ENCODE measurements at places on chromosomes 5 and 9.
A peak's percentile ranks its signal among the peaks of the same experiment; 100 is the strongest.

- DNase-seq, result no peak
Observed at GRCh38 chr5:145362266-145362665, 472.9 kb downstream of the PRELID2 start.

DNA sequence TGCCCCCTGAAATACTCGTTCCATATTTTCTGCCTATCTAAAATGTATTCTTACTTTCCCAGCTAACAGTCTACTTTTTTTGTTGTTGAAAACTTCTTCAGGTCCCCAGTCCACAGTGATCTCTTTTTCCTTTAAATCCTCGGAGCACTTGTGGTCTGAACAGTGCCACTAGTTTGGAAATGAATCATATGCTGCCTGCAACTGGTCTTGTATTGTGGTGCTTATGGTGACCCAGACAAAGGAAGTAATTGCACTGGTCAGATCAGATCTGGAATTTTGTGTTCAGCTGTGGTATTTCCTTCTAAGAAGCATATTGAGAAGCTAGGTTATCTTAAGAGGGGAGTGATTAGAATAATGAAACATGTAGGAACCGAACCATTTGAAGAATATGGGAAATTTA lies 2.9 kb downstream of the UNC13B start:
- DNase-seq, result no peak

DNA sequence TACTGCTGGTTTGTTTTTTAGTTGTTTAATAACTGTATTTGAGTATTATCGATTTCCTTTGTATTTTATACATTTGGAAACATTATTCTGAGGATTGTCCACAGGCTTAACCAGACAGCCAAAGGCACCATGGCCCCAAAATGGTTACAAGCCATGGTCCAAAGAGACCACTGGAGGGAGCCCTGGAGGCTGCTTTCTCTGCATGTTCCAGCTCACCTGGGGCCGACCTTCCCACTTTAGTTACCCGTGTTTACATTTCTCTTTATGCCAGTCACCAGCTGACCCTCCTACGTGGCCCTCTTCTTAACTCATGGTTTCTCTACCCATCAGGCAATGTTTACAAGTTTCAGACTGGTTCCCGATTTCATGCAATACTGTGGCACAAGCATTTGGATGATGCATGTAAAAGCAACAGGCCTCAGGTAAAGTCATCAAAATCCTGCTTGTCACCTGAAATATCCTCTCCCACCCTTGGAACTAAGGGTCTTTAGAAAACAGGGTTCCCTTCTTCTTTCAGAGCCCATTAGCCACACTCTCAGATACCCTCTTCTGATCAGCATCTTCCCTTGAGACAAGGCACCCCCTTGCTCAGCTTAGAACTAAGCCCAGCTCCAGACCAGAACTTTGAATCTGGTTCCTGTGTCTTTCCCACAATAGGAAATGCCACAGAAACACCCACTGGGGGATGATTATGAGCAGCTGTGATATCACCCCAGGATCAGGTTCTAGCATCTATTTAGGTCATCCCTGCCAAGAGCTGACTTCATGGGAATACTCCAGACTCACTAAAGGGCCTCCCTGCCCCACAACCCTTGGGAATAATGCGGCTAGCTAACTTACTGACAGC lies 49.9 kb upstream of the GARNL3 start:
- peak; percentile 39 for DNase-seq

- no peak for DNase-seq
Observed at GRCh38 chr5:80503641-80504040, 15.7 kb downstream of the FAM151B start.

- DNase-seq, result no peak
Observed at GRCh38 chr9:107106416-107106815, 176.7 kb upstream of the RAD23B start.

DNA sequence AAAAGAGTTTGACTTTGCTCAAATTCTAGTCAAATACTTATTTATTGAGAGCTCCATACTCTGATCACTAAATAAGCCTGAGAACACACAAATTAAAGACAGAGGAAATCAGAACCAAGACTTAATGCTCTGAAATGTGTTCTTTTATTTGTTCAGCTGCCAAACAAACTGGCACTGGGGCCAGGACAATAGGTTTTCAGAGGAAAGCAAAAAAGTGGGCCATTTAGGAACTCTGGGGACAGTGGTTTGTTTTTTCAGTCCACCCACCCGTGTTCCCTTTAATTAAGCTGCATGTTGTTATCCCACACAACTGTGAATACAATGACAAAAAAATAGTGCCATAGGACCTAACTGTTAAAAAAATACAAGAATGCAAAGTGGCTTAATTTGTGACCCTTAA lies 95.4 kb upstream of the RETREG1 start:
- no peak for DNase-seq

DNA sequence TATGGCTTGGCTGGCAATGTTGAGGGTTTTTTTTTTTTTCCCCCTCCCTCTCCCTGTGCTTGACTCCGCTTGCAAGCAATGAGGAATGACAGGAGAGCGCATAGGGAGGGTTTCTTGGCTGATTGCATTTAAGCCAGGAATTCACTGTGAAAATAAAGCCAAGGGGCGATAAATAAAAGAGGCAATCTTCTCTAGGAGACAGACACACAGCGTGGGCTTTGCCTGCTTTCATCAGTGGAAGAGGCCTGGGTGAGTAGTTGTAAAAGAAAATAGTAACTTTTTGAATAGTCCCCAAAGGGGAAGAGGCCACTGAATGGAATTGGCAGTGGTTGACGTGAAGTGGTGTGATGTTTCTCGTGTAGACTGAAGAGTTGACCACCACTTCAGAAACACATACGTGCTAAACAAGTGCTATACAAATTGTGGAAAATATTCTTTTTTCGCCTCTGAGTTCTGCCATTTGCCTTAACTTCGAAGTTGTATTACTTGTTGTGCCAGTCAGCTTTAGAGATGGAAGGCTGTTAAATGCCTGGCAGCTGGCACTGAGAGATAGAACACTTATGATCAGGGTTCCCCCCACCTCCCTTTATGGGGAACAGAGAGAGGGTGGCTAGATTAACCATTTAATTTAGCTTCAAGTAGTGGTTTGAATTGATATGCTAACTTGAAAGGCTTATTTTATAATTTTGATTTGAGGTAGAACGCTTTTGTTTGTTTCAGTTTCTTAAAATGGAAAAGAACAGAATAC lies 3.0 kb downstream of the ZSWIM6 start:
- no peak for DNase-seq

- no peak for DNase-seq
Observed at GRCh38 chr5:71872311-71872864, 153.3 kb downstream of the CARTPT start.

DNA sequence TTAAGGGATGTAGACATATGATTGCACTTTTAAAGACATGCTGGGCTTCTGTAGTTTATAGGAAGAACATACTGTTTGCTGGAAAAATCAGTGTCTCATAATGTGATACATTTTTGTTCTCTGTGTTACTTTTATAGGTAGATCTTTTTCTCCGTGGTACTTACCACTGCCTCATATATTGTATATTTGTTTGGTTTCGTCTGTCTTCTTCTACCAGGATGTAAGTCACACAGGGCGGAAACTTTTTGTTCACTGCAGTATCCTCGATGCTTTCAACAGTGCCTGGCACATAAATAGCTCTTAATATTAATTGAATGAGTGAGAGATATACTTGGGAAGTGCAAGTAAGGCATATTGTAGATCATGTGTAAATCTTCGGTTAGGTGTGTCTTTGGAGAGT lies 135.4 kb downstream of the GDNF start:
- no peak for DNase-seq

- DNase-seq, result no peak
Observed at GRCh38 chr5:25006734-25007133, 362.0 kb upstream of the CDH10 start.
